HFFc6 (cell line): ENCODE measurements at places on chromosomes 16 and 17.

DNA sequence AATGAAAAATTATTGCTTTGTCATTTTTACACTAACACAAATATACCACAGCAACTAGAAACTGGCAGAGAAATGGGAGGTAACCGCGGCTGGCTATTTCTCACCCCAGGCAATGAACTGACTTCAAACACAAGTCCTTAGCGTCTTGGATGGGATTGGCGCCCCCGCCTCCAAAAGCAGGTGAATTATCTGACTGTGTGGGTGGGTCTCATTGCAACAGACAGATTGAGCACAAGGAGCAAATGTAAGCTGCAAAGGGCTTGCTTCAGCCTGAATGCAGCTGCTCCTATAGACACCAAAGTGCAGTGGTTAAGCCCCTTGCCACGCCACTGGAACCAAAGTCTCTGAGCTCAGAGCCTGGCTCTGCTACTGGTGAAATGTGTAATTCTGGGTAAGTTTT, 225.0 kb downstream of the XYLT1 start:
- no peak for DNase-seq

DNA sequence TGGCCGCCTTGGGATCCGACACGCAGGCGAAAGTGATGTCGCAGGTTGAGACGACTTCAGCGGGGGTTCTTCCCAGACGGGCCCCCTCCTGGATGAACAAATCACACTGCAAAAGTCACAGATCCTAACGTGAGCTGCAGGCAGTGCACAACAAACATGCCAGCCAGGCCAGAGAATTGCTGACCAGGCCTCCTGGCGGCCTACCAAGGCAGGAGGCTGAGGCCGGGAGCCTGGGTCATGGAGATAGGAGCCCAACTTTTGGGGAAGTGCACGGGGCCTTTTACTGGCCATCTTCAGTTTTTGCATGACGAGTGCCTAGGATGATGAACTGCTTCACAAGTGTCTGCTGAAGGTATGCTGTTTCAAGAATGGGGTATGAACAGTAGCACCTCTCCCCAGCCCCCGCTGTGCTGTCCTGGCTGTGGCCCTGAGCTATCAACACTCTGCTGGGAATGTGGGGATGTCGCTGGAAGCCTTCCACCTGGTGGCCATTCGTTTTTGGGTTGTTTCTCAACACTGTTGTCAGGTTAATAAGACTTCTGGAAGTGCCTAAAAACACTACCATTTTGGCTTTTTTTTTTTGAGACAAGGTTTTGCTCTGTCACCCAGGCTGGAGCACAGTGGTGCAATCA, 12.2 kb upstream of the ROGDI start:
- DNase-seq: no peak

DNA sequence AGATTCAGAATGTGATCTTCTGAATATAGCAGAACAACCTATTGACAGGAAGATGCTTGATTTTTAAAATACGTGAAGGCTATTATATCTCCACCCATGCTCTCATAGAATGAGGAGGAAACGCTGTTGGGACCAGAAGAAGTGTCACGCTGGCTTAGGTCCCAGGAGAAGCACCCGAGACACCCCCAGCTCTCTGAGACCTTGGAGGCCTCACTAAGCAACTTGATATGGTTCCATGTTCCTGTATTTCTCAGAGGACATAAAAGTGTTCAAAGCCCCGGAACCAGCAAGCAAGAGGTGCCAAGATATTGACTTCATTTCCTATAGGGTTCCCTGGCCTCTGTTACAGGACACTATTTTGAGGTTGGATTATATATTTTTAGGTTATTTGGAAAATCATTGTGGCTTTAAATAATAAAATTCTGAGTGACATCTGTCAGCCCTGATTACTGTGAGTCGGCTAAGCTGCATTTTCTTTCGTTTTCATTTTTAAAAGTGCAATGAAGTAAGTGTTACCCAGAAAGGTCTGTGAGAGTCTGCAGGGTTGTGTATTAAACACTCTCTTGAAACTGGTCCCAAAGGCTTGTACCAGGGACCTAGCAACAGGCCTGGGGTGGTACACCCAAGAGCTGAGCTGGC, 400.0 kb downstream of the SOX9 start:
- DNase-seq: no peak

DNA sequence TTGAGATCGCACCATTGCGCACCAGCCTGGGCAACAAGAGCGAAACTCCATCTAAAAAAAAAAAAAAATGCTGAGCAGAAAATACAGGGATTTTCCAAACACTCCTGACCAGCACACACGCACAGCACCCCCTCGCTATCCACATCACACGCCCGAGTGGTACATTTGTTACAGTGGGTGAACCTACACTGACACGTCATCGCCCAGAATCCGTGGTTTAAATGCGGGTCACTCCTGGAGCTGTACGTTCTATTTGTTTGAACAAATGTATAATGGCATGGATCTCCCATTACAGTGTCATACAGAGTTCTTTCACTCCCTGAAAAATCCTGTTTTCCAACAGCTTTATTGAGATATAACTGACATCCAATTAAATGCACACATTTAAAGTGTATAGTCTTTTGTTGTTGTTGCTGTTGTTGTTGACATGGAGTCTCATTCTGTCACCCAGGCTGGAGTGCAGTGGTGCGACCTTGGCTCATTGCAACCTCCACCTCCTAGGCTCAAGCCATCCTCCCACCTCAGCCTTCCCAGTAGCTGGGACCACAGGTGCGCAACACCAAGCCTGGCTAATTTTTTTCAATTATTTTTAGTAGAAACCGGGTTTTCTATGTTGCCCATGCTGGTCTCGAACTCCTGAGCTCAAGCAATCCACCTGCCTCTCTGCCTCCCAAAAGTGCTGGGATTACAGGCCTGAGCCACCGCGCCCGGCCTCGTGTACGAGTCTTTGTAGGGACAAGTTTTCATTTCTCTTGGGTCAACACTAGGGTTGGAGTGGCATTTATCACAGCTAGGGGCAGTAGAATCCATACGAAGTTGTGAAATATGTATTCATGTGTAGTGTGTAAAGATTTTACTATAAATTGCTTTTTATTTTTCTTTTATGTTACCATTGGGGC, 4.4 kb upstream of the CARHSP1 start:
- no peak for DNase-seq

- no peak for DNase-seq
Observed at GRCh38 chr17:44837196-44837595, 7.1 kb upstream of the GJC1 start.

DNA sequence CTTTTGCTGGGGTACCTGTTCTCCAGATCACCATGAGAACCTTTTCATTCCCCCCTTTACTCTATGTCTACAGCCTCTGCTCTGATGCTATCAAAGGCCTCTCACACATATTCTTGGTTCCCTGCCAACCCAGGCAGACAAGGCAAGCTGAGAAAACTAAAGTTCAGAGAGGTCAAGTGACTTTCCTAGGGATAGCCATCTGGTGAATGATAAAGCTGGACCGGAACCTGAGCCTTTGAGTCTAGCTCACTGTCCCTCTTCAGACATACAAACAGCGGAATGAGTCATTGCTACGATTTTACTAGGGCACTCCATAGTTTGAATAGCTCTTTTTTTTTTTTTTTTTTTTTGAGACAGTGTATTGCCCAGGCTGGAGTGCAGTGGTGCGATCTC, 73.3 kb downstream of the XYLT1 start:
- peak; percentile 74 for DNase-seq

DNA sequence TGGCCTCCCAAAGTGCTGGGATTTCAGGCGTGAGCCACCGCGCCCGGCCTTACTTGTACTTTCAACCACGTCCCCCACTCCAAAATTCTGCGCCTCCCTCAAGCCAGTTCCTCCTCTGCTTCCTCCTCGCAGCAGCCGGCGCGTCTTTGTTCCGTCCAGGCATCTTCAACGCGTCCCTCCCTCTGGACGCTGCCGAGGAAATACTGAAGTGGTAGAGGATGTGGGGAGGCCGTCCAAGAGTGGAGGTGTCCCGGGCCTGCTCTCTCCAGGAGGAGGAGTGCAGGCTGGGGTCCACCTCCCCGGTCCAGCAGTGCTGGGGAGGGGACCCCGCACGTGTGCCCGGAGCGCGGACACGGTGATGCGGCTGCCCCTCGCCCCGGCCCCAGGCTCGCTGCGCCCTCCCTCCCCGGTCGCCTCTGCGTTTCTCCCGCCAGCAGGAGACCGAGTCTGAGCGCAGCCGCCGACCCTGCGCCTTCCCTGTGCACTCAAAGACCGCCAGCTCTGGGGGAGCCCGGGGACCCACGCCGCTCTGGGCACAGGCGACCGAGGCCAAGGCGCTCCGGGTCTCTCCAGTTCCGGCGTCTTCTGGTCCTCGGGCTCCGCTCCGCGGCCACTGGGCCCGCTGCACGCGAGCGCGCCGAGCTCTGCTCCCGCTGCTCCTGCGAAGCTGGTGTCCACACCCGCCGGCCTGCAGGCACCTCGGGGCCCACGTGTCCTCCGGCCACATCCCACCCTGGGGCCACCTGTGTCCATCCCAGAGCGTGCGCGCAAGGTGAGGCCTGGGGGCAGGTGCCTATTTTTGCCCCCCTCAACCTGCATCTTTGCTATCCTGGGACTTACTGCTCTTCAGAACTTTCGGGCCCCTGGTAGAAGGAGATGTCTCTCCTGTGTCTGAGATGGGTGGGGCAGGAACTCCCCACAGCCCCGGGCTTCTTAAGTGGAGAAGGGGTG, 31.7 kb downstream of the OSBPL7 start:
- peak; percentile 19 for DNase-seq

GRCh38 chr16:84836234-84836647, 16.5 kb downstream of the CRISPLD2 start:
- peak; percentile 100 for DNase-seq

DNA sequence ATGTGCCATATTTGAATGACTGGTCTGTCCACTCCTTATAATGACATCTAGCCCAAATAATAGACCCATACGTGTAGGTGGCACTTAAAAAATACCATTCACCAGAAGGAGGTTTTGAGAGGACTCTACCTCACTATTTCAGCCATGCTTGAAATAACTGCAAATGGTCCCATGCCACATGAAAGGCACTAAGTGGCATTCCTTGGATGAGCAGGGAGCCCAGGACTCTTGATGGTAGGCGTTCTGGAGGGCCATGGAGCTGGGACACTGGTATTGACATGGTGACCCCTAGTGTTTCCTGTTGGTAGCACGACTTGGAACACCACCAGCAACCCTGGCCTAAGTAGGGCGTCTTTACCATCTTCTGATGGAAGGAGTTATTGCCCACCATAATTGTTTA, 148.7 kb upstream of the ZFHX3 start:
- DNase-seq: peak; percentile 35

- DNase-seq: peak; percentile 65
Observed at GRCh38 chr17:40909755-40910154, 24.7 kb upstream of the KRT20 start.
